Astrocyte (in vitro differentiated cells and primary cell): ENCODE measurements at places on chromosomes 12 and 14. TPM values are rescaled to one million over a fixed set of nuclear protein-coding genes. Genes with fewer than 3 reads are reported as not detected.

The ESR2 gene
- 0.16 TPM in 1 of 2 replicates, not detected in the other for total RNA-seq

The WSCD2 gene
- 0.10 and 0.11 TPM in 2 replicates for total RNA-seq

The SLCO1B3 gene
- total RNA-seq, result not detected in 2 replicates

The ALX1 gene
- total RNA-seq, result 1.4 and 1.9 TPM in 2 replicates

The EPS8 gene
- total RNA-seq, result 31.8 and 39.0 TPM in 2 replicates

The KLHL33 gene
- 0.07 TPM in 1 of 2 replicates, not detected in the other for total RNA-seq

The FBXL14 gene
- 9.2 and 9.8 TPM in 2 replicates for total RNA-seq

The BEST3 gene
- total RNA-seq, result 1.0 and 1.2 TPM in 2 replicates

DNA sequence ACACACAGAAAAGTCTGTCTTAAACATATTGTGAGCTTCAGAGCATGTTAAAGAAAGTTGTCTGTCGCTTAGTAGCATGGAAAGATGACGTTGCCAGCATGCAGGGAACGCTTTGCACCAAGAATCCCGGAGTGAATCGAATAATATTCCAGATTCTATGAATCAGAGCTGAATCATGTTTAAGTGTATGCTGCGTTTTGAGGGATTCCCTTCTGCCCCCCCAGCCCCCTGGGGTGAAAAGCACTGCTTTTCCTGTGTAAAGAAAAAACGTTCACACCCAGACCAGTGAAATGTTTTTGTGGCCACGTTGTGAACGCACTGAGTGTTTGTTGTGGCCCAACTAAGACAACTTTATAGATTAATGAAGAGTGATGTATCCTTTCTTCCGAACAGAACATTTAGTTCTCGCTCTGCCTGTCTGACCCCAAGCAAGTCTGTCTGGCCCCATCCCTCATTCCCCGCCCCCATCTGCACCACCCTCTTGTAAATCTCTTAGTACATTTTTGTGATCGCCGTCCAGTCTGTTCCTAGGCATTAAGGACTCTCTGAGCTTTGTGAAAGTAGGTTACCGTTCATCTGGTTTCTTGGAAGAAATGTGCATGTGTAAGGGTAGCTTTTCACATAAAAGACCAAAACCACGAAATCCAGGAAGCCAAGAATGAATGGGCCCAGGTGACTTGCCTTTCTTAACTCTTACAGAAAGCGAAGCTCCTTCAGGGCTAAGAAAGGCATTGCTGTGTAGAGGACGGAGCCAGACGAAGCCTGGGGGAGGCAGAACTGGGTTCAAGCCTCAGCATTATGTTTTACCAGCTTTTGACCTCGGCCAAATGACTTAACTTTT, 103.0 kb downstream of the SAMD4A start:
- H3K4me1 ChIP-seq, result peaks cover 35% of the 10 kb centered on the region
- DNase-seq, result peak; percentile 82
- no peaks in the 10 kb centered on the region for H3K36me3 ChIP-seq
- H3K27me3 ChIP-seq, result no peaks in the 10 kb centered on the region

DNA sequence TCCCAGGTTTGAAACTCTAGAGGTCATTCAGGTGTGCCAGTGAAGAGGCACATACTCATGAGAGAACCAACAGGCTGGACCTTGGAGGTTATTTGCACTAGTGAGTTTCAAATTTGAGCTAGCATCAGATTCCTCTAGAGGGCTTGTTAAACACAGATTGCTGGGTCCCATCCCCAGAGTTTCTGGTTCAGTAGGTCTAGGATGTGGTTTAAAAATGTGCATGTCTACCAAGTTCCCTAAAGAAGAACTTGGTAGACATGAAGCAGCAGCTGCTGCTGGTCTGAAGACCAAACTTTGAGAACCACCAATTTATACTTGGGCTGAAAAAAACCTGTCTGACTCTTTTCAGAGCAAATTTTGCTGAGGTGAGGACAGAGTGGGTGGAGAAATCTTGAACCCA, 61.7 kb downstream of the SUSD6 start:
- no peak overlapping the region for H3K4me3 ChIP-seq
- peaks cover 10% of the 10 kb centered on the region for H3K4me1 ChIP-seq
- no peak for DNase-seq
- H3K36me3 ChIP-seq, result no peaks in the 10 kb centered on the region
- H3K27ac ChIP-seq, result no peak overlapping the region

DNA sequence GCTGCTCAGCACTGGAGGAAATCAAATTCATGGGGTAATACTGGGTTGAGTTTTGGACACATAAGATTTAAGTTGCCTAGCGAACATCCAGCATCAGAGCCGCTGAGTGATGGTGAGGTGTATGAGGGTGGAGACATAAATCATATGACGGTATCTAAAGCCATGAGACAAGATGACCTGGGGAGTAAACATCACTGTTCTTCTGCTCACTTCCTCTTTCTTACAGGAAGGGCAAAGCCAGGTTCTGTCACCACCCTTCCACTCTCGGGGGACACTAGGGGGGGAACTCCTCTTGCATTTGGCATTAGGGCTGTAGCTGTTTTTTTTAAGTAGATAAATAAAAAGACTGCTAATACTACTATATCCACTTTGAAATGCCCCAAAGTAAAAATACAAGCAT, 24.0 kb downstream of the PRDM4 start:
- H3K27me3 ChIP-seq, result no peaks in the 10 kb centered on the region
- no peak for DNase-seq
- peaks cover 86% of the 10 kb centered on the region for H3K36me3 ChIP-seq
- H3K4me3 ChIP-seq, result no peak overlapping the region
- H3K4me1 ChIP-seq, result no peaks in the 10 kb centered on the region
- H3K27ac ChIP-seq, result no peak overlapping the region

DNA sequence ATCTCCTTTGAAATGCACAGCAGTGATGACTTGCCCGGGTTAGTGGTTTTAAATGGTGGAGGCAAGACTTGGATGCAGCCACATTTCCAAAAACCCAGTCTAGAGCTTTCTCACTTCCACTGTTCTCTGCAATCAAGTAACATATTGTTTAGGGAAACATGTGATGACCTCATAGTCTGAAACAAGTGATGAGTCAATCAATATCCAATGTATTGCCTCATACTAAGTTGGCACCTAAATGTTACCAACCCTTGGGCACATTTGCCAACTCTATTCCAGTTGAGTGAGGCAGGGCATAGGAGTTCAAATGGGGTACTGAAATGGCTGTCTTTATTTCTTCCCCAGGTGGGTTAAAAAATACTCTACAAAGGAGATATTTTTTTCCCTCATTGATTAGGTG, 1105.4 kb downstream of the VRK1 start:
- H3K27me3 ChIP-seq, result no peaks in the 10 kb centered on the region
- DNase-seq, result no peak
- H3K27ac ChIP-seq, result no peak overlapping the region

DNA sequence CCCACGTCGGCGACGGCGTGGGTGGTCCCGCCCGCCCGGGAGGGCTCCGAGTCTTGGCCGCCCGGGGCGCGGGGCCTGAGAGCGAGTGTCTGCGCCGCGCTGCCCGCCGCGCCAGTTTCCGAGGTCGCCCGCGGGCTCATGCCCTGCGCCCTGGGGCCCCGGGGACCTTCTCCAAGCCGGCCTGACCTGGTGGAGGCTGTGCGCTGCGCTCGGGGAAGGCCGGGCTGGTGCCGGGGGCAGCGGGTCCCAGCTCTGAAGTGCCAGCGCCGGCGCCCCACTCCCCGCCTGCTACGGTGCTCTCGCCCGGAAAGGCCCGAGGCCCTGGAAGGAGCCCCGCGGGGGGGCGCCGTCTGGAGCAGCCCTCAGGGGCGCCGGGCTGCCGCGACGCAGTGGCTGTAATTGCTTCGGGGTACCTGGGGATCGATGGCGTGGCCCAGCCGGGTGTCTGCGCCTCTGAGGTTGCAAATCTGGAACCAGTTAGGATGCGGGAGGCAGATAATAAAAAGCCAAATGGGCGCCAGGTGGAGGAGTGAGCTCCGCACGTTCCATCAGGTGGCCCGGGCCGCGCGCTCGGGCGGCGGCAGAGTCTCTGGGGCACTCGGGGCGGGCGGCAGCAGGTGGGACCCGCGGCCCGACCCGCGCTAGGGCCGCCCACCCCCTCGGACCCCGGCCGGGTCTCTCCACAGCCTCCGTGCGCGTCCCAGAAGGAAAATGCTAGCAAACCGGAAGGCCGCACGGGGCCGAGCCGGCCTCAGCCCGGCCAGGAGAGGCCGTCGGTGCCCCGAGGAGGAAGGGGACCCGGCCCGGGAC, 102.3 kb upstream of the DIO3 start:
- peaks cover 54% of the 10 kb centered on the region for H3K27me3 ChIP-seq
- DNase-seq, result no peak
- no peak overlapping the region for H3K4me3 ChIP-seq
- no peaks in the 10 kb centered on the region for H3K4me1 ChIP-seq

DNA sequence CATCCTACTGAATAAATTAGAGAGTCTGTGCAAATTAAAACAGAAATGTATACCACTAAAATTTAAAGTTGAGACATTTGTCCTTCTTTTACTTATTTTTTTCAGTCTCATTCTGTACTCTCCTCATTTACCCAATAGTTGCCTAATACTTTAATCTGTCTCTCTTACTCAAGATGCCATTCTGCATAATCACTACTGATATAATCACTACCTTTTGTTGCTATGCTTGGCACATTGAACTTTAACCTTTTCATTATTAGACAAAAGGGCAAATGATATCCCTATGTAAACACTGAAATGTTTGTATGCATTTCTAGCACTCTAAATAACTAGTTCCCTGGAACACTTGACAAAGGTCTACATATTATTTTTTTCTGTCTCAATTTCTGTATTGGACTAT, 1108.3 kb upstream of the FLRT2 start:
- no peaks in the 10 kb centered on the region for H3K27me3 ChIP-seq
- DNase-seq, result no peak
- no peak overlapping the region for H3K27ac ChIP-seq

GRCh38 chr14:64525354-64525753, 15.2 kb upstream of the HSPA2 start:
- no peak overlapping the region for H3K27ac ChIP-seq
- no peak for DNase-seq
- H3K27me3 ChIP-seq, result no peaks in the 10 kb centered on the region
- peaks cover 29% of the 10 kb centered on the region for H3K36me3 ChIP-seq

DNA sequence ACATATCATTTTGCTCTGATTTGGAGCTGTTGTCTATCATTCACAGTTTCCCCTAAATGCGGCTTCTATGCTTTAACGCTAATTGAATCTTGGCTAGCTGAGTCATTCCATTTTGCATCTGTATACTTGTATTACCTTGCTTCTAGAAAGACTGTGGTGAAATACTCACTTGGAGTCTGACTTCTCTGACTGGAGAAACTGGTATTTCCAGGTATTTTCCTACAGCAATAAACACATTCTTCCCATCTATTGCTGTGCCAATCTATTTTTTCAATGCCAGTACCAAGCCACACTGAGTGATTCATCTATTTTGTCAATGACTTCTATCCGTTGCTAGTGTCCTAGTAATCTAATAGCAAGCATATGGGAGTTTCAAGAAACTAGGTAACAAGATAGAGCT, 76.0 kb upstream of the ST8SIA1 start:
- H3K4me3 ChIP-seq, result no peak overlapping the region
- no peak for DNase-seq
- H3K27ac ChIP-seq, result no peak overlapping the region
- no peaks in the 10 kb centered on the region for H3K4me1 ChIP-seq

- H3K27ac ChIP-seq, result no peak overlapping the region
- DNase-seq, result no peak
- H3K36me3 ChIP-seq, result no peaks in the 10 kb centered on the region
- no peak overlapping the region for H3K4me3 ChIP-seq
Observed at GRCh38 chr12:5710260-5710878, 234.7 kb downstream of the ANO2 start.

DNA sequence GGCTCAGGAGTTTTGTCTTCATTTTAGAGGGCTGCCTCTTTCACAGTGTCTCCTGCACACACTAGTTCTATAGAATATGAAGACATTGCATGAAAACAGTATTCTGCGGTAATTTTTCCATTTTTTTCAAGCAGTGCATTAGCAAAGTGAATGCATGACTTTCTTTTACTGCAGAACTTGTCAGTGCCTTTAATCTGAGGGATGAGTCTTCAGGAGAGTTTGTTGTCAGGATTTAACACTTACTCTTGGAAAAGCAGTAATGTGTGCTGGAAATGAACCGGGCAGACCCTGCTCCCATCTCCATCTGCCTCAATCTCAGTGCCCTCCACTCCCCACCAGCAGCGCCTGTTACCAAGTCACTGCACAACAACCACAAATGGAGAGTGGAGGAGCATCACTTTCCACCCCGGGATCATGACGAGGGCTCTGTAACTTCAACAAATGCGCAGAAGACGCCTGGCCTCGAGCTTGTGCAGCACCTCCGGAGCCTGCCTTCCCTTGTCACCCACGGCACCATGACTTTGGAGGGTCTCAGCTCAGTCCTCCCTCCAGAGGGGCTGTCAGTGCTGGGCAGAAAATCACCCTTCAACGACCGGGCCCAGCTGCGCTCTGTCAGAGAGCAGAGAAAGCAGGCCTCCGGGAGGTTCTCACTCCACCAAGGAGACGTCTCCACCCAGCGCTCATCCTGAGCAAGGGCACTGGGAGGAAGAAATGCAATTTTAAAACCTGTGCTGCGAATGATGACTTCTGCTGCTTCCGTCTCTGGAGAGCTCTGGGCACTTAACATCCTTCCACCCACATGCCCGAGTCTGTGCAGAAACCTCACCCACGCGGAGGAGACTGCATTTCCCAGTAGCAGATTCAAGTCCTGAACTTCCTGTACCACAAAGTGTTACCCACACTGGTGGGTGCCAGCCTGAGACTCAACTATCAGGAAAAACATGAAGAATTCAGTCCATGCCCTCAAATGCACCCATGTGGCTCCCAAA, 255.7 kb downstream of the ADGRD1 start:
- no peaks in the 10 kb centered on the region for H3K4me1 ChIP-seq
- no peak for DNase-seq
- H3K36me3 ChIP-seq, result no peaks in the 10 kb centered on the region
- no peak overlapping the region for H3K27ac ChIP-seq
- no peaks in the 10 kb centered on the region for H3K27me3 ChIP-seq
- H3K4me3 ChIP-seq, result no peak overlapping the region

DNA sequence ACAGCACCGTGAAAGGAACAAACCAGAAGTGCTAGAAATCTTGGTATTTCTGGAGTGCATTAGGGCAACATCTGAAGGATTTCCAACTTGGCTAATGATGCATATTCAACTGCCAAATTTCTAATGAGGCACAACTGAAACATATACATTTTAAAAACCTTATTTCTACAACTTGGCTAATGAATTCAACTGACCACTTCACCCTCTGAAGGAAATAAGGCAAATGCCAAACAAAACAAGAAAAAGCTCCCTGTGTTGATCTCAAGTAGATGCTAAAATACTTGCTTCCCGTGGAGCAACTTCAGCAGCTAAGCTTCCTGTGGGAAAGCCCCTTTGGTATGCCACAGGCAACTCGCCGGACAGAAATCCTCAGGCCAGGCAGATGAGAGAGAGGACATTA, 167.1 kb downstream of the TTC7B start:
- peaks cover 14% of the 10 kb centered on the region for H3K4me1 ChIP-seq
- peaks cover 2% of the 10 kb centered on the region for H3K36me3 ChIP-seq
- no peak overlapping the region for H3K4me3 ChIP-seq
- no peak overlapping the region for H3K27ac ChIP-seq
